ENCODE measurements at places on chromosomes 3 and 15.

GRCh38 chr3:42507761-42508335 lies 5.4 kb downstream of the VIPR1 start:
- DNase-seq: no peak

DNA sequence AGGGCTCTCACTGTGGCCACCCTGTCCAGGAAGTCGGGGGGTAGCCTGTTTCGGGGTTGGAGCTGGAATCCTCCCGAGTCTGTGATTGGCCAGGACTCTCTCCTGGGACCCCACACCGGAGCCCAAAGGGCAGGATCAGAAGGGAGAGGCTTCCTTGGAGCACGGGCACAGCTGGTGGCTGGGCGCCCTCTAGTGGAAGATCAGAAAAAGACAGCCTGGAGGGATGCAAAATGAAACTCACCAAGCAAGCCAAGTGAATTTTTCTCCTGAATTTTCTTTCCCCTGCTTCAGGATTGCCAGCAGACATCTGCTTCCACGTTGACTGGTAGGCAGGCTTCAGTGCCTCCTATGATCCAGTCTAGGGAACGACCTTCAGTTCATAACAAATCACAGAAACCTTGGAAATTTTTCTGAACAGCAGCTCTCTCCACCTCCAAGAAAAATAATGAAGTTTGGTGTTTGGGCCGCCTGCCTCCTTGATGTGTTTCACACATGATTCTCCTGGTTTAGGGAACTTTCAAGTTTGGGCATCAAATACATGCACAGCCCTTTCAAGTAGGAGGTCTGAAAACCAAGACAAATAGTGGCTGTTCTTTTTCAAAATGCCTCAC lies 224.6 kb downstream of the VPS13C start:
- peak; percentile 16 for DNase-seq

DNA sequence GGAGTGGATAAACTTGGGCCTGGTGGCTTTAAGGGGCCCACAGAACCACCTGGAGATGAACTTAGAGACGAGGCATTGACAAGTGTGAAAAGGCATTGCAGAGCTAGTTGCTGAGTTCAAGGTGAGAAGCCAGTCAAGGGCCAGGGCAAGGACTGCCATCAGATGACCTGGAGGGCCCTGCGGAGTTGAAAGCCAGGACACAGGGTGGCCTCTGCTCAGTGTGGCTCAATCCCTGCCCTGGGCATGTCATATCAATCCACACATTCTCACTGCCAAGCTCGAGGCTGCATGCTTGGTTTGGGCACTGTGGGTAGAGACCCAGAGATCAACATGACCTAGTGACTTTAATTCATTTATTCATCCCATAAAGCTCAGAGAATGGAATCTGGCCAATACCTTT lies 9.2 kb downstream of the PAQR5 start:
- no peak for DNase-seq

DNA sequence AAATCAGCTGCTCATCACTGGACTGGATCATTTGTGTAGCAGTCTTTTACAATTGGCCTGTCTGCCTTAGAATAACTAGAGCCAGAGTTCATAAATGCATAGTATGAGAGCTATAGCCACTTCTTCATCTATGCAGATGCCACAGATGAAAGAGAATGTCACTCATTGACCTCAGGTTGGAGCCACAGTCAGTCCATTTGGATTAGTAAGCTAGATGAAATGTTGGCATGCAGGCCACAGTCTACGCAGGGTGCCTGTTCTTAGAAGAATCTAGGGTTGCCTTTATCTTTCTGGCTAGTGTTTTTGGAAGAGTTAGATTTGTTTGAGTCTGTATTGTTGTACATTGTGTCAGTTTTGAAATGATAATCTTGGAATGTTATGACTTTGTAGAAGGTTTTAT lies 25.4 kb upstream of the EDEM1 start:
- DNase-seq: no peak

- DNase-seq: peak; percentile 11
Measured at GRCh38 chr3:13621381-13622221, 72.7 kb downstream of the FBLN2 start.

- no peak for DNase-seq
Measured at GRCh38 chr3:23809294-23809693, 3.5 kb downstream of the UBE2E1 start.

DNA sequence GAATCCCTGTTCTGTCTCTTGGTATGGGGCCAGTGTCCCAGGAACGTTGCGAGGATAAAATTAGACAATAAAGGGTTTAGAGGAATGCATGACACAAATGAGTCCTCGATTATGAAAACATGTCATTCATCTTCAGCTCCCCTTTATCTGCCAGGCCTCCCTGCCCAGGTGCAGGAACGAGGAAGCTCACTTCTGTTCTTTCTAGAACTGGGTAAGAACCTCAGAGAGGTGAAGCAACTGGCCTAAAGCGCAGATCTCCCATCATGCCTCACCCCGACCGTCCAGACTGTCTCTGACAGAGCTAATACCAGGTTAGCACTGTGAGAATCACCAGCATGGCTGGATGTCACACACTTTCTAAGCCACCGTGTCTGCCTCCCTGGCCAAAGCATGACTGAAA lies 1.5 kb upstream of the ITIH1 start:
- DNase-seq: no peak

DNA sequence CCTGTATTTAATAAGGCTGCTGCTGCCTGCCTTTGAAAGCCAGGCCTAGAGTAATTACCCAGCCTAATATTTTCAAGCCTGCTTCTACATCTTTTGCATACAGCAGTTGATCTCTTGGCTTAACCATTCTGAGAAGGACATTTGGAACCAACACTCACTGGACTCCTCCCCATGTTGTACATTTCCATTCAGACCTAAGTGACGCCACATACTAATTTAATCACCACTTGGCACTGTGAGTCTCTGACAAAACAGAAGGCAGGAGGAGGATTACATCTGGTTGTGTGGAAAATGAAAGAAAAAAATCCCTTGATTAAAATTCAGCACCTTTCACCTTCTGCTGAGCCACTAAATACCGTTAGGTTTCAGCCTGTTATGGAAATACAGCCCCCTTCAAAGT lies 102.2 kb upstream of the ARRDC4 start:
- no peak for DNase-seq

- no peak for DNase-seq
Measured at GRCh38 chr3:63494646-63495045, 157.8 kb upstream of the SNTN start.

DNA sequence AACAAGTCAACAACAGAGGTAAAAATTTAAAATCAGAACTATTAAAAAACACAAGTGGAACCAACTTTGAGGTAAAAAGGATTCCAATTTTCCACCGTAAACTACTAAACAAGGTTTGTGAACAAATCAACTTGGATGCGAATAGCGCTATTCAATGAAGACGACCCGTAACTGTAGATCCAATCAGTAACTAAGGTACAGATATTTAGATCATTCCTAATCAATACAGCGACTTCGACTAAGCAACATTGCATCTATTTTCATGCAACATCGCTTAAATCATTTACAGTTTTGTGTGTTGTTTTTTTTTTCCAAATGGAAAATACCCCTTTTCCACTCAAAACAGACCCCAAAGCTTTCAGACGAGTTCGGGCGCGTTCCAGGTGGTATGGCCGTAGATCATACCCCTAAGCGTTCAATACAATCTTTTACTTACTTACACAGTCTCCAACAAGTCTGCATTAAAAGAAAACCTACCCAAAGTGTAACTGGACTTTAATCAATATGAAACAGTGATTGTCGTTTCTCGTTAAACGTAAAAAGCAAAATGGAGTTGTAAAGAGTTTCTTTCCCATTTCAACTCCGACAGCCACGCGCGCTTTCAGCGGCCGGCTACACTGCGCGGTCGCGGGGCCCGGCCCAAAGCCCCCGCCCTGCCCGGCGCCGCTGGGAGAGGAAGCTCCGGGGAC lies 786 bp downstream of the RHOA start:
- DNase-seq: no peak

- DNase-seq: no peak
Measured at GRCh38 chr15:56984681-56985481, 66.4 kb downstream of the TCF12 start.

DNA sequence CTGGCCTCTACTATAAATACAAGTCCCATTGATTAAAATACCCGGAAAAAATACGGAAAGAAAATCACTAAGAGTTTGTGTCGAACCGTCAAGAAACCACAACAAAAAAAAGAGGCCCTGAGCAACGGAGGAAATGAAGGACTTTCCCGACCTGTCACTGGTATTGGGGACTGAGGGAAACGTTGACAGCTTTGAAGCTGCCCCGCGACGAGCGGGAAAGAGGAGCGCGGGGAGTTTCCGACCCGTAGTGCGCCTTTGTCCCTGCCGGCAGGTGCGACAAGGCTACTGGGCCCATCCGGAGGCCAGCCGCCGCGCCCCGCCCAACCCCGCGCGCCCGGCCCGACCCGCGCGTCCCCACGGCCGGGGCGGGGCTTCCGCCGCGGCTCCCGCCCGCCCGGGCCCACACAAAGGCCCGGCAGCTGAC lies 416 bp downstream of the PBRM1 start:
- DNase-seq: peak; percentile 81

- no peak for DNase-seq
Measured at GRCh38 chr3:48614044-48614443, 4.6 kb upstream of the UQCRC1 start.

DNA sequence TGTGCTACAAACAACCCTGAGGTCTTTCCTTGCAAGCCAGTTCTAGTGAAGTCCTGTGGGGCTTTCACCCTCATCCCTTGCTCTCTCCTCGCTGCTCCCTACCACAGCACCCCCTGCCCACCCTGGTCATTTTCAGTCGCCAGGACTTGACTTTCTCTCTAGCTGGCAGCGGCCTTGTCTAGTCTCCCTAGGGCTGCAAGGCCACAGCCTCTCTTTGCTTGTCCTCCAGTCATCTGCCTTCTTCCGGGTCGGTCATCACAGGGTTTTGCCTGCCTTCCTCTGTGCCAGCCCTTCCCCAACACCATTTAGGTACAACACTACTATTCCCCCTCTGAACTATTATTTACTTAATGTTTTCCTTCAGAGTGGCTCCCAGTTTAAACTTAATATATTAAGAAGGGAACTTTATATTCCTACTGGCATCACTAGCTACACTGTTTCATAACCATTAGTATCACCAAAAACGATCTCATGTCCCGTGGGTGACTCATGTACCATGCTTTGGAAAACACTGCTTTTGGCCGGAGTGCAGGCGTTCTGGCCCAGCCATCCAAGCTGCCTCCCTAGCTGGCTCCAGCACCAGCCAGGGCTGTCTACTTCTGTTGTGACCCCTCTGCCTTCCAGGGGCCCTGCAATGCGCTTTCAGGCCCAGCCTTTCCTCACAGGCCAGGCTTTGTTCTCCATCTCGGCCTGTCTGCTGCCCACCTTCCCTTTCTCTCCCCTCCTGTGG lies 21.4 kb downstream of the FAH start:
- no peak for DNase-seq

GRCh38 chr15:51318382-51319150 lies 19.8 kb downstream of the CYP19A1 start:
- DNase-seq: no peak

DNA sequence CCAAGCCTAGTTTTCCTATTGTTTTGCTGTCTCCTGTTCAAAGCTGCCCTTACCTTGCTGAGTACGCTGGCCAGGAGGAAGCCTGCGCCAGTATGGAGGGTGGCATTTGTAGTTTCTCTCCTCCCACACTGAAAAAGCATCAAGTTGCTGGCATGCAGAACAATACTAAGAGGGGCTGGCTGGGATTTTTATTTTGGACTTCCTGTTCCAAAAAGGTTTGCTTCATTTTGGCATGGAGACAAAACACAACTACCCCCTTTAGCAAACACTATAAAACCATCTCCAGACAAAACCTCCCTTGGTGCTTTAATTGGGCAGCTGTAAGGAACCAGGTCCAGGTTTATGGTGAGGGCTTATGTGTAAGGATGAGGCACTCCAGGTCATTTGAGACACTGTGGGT lies 457.6 kb downstream of the PDCD6IP start:
- no peak for DNase-seq

DNA sequence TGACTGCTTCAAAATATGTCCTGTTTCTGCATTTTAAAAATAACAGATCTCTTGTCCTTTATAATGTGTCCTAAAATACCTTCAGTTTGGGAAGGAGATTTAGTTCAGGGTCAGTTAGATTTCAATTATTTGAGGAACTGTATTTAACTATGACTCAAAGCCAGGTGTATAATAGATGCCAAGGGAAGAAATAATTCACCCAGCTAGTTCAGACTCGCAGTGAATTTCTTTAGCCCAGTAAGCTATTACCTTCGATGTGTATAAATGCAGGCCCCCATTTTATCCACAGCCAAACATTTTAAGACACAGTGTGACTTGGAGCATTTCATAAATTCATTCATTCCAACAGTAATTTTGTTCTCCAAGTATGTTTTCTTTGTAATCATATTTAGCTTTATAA lies 458.0 kb downstream of the ZNF385D start:
- DNase-seq: no peak

Data from stimulated activated CD8-positive, alpha-beta memory T cell treated with anti-CD3 and anti-CD28 coated beads, Interleukin-15, amount 100 ng/mL, for 48 hours (primary cell).